ENCODE measurements at places on chromosomes 3 and 15.

DNA sequence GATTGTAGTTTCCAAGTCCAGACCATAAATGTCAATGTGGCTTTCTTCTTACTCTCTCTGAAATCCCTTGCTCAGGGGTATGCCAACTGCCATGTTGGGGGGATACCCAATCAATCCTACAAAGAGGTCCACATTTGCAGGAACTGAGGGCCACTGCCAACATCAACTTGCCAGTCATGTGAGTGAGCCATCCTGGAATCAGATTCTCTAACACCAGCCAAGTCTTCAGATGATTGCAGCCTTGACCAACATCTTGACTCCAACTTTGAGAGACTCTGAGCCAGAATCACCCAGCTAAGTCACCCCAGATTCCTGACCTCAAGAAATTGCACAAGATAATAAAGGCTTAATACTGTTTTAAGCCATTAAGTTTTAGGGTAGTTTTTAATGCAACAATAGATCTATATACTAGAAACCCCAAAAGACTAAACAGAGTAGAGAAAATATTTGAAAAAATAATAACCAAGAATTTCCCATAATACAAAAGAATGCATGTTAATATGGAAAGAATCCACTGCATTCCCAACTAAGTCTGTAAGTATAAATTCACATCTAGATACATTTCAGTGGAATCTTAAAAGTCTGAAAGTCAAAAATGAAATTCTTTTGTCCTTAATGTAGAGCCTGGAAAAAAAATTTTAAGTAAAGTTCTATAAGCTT is 22.4 kb downstream of the ISG20 start:
- peak; percentile 66 for DNase-seq

DNA sequence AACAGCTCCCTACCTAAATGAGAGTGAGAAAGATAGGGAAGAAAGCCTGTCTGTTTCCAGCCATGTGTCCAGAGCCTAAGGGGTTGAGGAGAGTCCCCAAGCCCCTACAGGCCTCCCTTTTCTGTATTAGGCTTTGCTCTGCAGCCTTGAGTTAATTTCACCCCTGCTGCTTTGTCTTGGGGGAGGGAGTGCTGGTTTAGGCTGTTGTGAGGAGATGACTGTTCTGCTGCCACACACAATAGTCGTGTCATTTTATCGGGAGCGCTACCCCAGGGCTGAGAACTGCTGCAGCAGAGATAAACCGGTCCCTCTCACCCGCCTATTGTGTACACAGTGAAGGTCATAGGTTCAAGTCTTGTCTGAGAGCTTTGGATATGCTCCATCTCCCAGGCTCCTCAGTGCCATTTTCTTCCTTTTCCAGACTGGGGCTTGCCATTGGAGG is 1.4 kb downstream of the ZNF609 start:
- no peak for DNase-seq

- no peak for DNase-seq
These were observed 823.0 kb upstream of the NECTIN3 start for GRCh38 chr3:110248666-110249065.

DNA sequence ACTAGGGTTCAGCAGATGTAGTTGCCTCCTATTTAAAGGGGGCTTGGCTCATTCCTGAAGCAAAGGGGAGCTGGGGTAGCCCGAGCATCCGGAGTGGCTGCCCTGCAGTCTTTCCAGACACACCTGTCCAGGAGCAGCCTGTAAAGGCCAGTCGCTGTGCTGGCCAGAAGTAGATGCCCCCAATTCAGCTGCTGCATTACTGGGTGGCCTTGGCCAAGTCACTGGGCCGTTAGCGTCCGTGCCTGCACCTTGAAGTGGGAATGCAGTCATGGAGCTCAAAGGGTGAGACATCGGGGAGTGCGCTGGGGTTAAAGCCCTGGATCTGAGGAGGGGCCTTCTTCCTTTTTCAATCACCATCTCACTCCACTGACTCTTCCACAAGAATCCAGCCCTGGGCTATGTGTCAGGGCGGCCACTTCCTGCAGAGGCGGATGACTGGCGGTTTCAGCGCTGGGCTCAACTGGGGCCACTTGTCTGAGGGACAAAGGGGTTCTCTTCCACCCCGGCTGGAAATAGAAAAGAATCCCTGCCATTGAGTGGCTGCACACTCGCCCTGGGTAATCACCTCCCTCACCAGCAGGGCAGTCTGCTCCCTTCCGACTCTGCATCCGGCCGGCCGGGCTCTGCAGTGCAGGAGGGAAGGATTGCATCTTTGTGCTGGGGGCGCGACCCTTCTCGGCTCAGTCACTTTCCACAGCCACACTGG is 11.8 kb downstream of the ALDH1A3 start:
- DNase-seq: no peak
